Astrocyte (in vitro differentiated cells and primary cell): ENCODE measurements at places on chromosomes 2 and 18. TPM values are rescaled to one million over a fixed set of nuclear protein-coding genes. Genes with fewer than 3 reads are reported as not detected.

GRCh38 chr2:169315357-169315756 is 47.0 kb downstream of the LRP2 start:
- no peak for DNase-seq

DNA sequence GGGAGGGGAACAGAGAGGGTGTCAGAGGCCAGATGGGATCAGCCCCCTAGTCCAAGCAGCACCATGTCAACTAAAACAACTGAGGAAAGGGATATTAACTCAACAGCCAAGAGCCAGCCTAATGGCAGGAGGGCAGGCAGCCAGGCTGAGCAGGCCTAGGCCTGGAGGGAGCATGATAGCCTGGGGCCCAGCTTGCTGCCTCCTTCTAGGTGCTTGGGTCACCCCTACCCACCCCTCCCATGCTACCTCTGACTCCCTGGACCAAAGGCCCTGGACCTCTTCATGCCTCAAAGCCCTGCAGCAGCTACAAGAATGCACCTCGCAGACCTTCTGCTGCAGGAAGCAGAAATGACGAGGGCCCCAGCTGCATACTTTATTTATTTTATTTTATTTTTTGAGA is 22.1 kb upstream of the TNS1 start:
- no peak for DNase-seq

DNA sequence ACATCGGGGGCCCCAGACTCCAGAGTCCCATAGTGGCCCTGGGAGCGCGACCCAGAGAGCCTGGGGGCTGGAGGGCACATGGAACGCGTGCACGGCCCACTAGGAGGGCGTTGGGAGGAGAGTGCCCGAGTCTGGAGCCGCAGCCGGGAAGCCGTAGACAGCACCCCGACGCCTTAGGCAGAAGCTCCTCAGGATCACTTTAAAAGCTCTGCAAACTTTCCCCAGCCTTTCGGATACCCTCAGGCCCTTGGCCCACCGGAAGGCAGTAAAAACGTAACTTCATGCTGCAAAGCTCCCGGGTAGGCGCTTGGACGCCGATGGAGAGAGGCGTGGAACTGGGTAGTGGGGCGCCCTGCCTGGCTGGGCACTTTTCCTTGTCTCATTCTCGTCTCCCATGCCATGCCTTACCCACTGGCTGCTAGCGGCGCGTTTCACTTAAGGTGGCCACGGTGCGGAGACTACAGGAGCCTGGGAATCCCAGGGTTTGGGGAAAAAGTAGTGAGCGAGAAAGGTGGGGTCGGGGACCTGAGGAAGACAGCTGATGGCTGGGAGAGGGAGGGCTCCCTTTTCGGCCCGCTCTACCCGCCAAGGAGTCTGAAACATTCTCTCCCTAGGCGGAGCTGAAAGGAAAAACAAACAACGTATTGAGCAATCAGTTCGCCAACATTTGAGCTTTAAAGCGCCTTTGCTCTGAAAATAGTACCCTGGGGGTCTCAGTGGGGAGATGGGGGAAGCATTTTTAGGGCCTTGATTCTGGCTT is 141.8 kb downstream of the MEIS1 start:
- DNase-seq: no peak

GRCh38 chr2:147204102-147204501 is 640.7 kb upstream of the ACVR2A start:
- peak; percentile 97 for DNase-seq

DNA sequence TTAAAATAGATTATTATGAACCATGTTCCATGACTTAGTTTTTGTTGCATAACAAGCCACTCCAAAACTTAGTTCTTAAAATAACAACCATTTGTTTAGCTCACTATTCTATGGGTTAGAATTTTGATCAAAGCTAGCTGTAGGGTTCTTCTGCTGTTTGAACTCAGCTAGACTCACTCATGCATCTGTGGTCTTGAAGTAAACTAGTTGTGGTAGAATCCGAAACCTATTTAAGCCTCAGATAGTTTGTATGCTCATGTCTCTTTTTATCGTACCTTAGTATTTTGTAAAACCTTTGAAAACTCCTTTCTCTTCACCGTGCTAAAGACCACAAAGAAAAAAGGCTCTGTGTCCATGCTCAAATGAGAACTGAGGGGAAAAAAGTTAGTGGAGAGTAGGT is 166.6 kb downstream of the XIRP2 start:
- DNase-seq: no peak

- no peak for DNase-seq
Observed at GRCh38 chr2:168097431-168097830, 150.0 kb downstream of the STK39 start.

DNA sequence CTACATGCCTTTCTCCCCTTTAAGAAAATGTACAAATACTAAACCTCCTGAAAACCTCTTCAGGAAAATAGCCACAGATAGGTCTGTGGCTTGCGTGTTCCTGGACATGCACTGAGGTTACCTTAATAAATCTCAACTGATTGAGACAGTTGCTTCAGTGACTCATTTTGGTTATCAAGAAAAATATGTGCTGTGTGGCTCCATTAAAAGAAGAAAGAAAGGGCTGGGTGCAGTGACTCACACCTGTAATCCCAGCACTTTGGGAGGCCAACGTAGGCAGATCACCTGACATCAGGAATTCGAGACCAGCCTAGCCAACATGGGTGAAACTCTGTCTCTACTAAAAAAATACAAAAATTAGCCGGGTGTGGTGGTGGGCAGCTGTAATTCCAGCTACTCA is 27.1 kb downstream of the CREG2 start:
- peak; percentile 77 for DNase-seq

DNA sequence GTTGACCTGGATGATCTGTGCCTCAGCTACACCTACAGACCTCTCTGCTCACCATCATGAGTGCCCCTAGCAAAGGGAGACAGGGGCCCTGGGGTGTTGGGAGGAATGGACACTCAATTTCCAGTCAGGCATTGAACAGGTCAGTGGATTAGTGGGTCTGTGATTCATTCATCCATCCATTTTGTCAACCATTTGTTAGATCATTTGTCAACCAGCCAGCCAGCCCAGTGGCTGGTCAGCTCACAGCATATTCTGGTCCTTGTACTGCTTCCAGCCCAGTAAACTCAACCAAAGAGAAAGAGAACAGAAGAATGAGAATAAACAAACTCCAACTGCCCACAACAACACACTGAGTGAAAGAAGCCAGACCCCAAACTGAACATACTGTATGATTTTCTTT is 4.6 kb upstream of the KLF11 start:
- DNase-seq: no peak

GRCh38 chr2:19484736-19485135 is 126.3 kb upstream of the OSR1 start:
- no peak for DNase-seq

- no peak for DNase-seq
Observed at GRCh38 chr2:58109481-58109880, 62.9 kb downstream of the VRK2 start.

- no peak for DNase-seq
Observed at GRCh38 chr18:24659827-24660720, 199.6 kb downstream of the HRH4 start.

DNA sequence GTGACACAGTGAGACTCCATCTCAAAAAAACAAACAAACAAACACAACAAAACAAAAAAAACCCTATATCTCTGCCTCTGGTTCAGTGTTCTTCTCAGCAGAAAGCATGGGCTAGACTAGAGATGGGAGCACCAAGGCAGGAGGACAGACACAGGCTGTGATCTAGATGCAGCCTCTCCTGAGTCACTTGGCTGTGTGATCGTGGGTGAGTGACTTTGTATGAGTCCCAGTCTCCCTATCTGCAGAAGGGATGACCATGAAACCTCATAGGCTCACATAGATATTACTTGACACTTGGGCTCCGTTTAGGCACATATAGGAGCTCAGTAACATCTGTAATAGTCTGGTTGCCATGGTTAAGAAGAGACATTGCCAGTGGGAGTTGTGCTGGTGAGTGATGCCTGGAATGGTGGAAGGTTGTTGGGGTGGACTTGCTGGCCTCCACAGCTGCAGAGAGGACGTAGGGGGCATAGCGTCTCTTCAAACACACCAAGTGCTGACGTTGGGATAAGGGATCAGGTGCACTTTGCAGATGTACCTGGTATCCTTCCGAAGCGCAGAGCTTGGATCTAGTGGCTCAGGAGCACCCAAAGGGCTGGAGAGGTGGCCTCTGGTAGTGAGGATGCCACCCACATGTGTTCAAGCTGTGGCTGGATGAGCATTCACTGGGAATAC is 318.9 kb upstream of the HS6ST1 start:
- DNase-seq: no peak

DNA sequence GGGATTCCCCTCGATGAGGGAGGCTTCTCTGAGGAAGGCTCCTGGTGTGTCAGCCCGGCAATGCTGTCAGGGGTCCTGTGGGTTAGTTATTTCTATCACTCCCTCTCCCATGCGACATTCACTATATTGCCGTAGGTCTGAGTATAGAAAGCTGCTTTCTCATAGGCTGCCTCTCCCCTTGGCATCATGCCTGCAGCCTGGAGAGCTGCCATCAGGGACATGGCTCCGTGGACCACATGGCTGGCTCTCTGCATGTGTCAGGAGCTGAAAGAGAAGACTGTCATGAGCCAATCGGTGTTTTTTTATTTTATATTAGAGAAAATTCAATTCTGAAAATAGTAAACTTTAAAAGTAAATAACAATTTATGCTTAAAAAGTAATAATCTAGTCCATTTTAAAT is 198.0 kb downstream of the CDH20 start:
- no peak for DNase-seq

- no peak for DNase-seq
Observed at GRCh38 chr2:47636176-47636575, 146.8 kb upstream of the MSH6 start.

DNA sequence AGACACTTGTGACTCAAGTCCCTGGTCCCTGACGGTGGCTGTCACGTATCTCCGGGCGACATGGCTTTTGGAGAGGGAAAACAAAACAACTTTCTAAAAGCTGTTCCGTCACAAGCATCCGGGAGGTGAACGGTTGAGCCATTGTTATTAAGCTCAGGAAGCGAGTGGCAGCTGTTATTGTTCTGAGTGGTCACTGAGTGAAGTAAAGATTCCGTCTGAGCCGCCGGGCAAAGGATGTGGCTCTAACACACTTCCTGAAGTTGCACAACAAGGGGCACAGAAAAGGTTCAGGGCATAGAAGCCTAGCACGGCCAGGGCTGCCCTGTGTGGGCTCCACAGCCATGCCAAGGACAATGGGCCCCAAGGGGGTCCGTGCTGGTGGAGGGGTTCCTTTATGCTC is 24.3 kb downstream of the INPP5D start:
- no peak for DNase-seq

DNA sequence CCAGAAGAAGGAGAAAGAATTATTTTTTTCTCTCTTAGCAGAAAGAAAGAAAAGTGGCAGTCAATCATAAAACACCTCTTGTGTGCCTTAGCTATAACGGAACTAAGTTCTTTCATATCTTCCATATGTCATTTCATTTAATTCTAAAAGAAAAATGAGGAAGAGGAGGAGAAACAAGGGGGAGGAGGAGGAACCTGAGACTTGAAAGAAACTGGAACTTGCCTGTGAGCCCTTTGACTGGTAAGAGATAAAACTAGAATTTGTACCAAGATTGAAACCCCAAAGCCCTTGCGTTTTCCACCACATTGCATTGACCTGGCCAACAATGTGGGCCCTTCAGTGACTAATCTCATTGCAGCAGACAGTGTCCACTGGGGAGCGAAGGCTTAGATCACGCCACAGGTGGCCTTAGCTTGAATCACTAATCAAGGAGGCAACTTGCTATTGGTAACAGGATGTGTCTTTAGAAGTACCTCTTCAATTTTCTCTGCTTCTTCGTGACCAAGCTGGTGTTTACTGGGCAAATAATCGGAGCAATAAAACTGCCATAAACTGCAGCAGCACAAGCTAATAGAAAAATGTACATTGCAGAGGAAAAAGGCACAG is 307.9 kb downstream of the CLIP4 start:
- no peak for DNase-seq

- DNase-seq: peak; percentile 47
Observed at GRCh38 chr2:100877555-100877954, 57.6 kb downstream of the NPAS2 start.

DNA sequence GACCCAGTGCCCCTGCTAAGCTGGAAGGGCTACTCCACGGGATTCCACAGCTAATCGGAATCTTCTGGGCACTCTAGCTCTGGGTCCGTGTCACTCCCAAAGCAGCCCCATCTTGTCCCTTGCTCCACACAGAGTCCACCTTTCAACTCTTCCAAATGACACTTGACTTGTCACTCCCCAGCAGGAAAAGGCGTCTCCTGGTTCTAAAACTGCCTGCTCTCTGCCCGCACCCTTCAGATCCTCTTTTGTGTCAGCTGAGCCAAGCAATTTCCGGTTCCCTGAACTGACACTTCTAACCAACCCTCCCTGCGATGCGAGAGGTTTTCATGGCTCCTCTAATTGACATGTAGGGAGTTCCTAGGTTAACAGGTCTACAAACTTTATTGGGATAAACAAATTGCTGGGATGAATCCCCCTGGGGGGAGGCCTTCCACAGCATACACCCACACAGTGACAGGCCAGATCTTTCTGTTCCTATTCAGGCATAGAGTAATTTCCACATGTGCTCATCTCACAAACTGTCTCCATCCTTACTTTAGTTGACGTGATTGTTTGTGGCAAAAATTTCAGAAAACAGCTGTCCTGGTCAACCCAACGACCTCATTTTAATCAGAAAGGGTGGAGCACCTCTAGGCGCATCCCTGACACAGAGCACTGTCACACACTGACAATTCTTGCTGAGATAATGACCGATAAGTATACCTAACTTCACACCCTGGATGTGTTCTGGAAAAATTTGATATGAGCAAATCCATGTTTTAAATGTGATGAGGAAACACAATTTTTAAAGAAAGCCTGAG is 104.9 kb downstream of the RBMS1 start:
- DNase-seq: no peak

DNA sequence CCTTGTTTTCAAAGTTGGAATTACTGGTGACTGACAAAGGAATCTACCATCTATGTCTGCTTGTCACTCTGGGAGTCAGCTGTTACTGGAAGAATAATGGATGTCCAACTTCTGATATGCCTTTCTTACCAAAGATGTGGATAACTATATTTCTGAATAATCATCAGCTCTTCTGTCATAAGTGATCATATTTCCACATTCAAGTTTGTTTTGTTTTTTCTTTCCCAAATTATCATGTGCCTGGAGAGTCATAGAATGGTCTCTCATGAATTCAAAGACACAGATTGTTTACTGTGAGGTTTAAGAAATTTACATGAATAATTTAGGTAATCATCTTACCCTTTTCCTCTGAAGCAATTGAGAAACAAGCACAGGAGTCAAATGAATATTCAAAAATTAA is 986.7 kb upstream of the CDH2 start:
- DNase-seq: no peak

Gene PSMA8
- total RNA-seq: not detected in 2 replicates

Gene TMEM150A
- 20.4 and 22.2 TPM in 2 replicates for total RNA-seq

Gene LRRC30
- total RNA-seq: not detected in 2 replicates

Gene PARD6G
- total RNA-seq: 26.9 and 29.6 TPM in 2 replicates

Gene KCNG2
- 0.16 TPM in 1 of 2 replicates, not detected in the other for total RNA-seq

Gene PSD4
- 2.6 and 4.0 TPM in 2 replicates for total RNA-seq

Gene PIEZO2
- total RNA-seq: 5.3 and 11.8 TPM in 2 replicates

Gene CDH2
- 326 and 363 TPM in 2 replicates for total RNA-seq

Gene RNMT
- 45.8 and 48.5 TPM in 2 replicates for total RNA-seq
